ENCODE measurements at places on chromosomes 2 and 18.

DNA sequence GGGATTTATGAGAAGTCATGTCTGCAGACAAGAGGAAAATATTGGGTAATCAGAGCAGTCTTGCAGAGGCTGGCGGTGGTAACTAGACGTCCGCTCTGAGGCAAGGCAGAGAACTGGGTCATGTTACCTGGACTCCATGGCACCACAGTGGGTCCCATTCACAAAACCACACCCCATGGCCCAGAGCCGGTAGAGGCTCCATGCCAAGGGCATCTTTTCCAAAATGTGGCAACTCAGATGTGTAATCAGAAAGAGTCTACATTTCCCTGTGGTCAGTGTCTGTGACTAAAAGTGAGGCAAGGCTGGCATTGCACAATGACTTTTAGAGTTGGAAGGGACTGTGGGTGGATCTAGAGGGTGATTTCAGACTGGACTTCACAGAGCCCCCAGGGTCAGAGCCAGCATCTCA is 113.1 kb downstream of the MREG start:
- no peaks in the 10 kb centered on the region for H3K36me3 ChIP-seq
- H3K27me3 ChIP-seq = peaks cover 63% of the 10 kb centered on the region
- H3K4me1 ChIP-seq = peaks cover 3% of the 10 kb centered on the region
- no peak overlapping the region for H3K27ac ChIP-seq
- no peak for DNase-seq

GRCh38 chr2:49296107-49296867 is 142.0 kb upstream of the FSHR start:
- no peak overlapping the region for H3K27ac ChIP-seq
- no peak overlapping the region for H3K4me3 ChIP-seq
- no peaks in the 10 kb centered on the region for H3K36me3 ChIP-seq
- no peaks in the 10 kb centered on the region for H3K27me3 ChIP-seq
- H3K4me1 ChIP-seq = no peaks in the 10 kb centered on the region
- DNase-seq = no peak

GRCh38 chr2:185807351-185807750 is 68.7 kb downstream of the FSIP2 start:
- H3K27ac ChIP-seq = no peak overlapping the region
- H3K27me3 ChIP-seq = no peaks in the 10 kb centered on the region
- no peak for DNase-seq
- no peaks in the 10 kb centered on the region for H3K4me1 ChIP-seq
- H3K36me3 ChIP-seq = no peaks in the 10 kb centered on the region

DNA sequence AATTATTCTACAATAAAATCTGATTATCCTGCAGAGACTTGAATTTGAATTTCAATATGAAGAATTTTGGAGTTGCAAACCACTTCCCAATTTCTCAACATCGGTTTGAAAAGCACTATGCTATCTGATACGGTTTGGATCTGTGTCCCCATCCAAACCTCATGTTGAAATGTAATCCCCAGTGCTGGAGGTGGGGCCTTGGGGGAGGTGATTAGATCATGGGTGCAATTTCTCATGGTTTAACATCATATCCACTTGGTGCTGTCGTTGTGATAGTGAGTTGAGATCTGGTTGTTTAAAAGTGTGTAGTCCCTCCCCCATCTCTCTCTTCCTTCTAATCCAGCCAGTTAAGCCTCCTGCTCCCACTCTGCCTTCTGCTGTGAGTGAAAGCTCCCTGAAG is 205.7 kb downstream of the NBAS start:
- DNase-seq = no peak
- H3K27ac ChIP-seq = peak overlapping the region; percentile 45
- no peaks in the 10 kb centered on the region for H3K4me1 ChIP-seq
- no peak overlapping the region for H3K4me3 ChIP-seq

- H3K27me3 ChIP-seq = peaks cover 8% of the 10 kb centered on the region
- H3K4me3 ChIP-seq = no peak overlapping the region
- H3K36me3 ChIP-seq = no peaks in the 10 kb centered on the region
- H3K4me1 ChIP-seq = no peaks in the 10 kb centered on the region
These were observed 373.5 kb downstream of the EN1 start for GRCh38 chr2:118473846-118474540.

GRCh38 chr2:15076668-15077067 is 444.2 kb downstream of the LRATD1 start:
- H3K4me1 ChIP-seq = no peaks in the 10 kb centered on the region
- no peak for DNase-seq
- peaks cover 21% of the 10 kb centered on the region for H3K27me3 ChIP-seq
- H3K36me3 ChIP-seq = no peaks in the 10 kb centered on the region

GRCh38 chr2:69616755-69617154 is 26.8 kb downstream of the AAK1 start:
- H3K4me1 ChIP-seq = peaks cover 34% of the 10 kb centered on the region
- DNase-seq = no peak
- no peaks in the 10 kb centered on the region for H3K27me3 ChIP-seq
- H3K36me3 ChIP-seq = peaks cover 11% of the 10 kb centered on the region

DNA sequence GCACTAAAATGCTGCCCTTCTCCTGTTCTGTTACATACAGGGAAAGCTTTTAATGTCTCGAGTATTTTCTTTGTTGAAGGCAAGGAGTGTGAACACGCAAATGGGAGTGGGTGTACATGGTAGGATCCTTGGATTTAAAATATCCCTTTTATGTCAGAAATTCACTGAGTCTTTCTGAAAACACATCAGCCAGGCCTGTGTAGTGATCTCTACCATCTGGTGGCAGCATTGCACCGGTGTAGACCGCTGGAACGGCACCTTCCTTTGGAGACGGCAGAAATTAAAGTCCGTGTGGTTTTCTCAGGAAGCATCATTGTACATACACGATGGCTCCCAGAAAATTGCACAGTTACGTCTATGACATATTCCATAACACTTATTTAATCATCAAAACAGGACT is 515.8 kb downstream of the GALR1 start:
- no peak for DNase-seq
- peaks cover 11% of the 10 kb centered on the region for H3K27me3 ChIP-seq
- no peak overlapping the region for H3K27ac ChIP-seq
- no peak overlapping the region for H3K4me3 ChIP-seq

DNA sequence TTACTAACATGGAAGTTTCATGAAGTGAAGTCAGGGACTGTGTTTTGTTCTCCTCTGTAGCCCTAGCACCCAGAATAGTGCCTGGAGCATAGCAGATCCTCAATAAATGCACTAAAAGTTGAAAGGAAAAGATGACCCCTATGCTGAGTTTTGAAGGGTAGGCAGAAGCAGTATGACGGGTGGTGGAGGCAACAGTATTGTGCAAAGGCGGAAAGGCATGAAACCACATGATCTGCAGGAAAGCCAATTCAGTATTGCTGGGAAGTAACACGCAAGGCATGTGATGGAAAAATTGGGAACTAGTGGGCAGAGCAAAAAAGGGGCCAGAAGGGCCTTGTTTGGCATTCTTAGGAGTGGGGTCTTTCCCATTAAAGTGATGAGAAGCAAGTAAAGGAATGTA is 23.1 kb downstream of the DTNB start:
- peaks cover 5% of the 10 kb centered on the region for H3K36me3 ChIP-seq
- H3K27ac ChIP-seq = peak overlapping the region; percentile 9
- H3K4me3 ChIP-seq = no peak overlapping the region
- no peak for DNase-seq
- H3K27me3 ChIP-seq = no peaks in the 10 kb centered on the region

DNA sequence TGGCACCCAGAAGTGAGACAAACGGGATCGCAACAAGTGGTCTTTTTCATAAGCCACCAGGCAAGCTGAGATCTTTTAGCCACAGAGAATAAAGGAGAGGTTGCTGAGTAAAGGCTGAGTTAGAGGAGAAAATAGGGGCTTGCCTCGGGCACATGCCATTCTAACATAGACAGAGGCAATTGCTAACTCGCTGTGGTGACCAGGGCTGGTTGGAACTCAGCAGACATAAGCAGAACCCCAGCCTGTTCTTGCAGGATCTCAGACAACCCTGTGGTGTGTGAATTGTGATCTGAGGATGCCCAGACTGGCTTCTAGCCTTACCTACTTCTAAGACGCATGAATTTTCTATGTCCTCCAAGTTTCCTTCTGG is 300.2 kb downstream of the CDCA7 start:
- no peak for DNase-seq
- no peaks in the 10 kb centered on the region for H3K36me3 ChIP-seq
- H3K4me3 ChIP-seq = no peak overlapping the region
- peaks cover 38% of the 10 kb centered on the region for H3K27me3 ChIP-seq
- no peak overlapping the region for H3K27ac ChIP-seq

- H3K27ac ChIP-seq = no peak overlapping the region
- peaks cover 3% of the 10 kb centered on the region for H3K36me3 ChIP-seq
- DNase-seq = no peak
- no peak overlapping the region for H3K4me3 ChIP-seq
- no peaks in the 10 kb centered on the region for H3K27me3 ChIP-seq
These were observed 18.6 kb downstream of the PRKD3 start for GRCh38 chr2:37306024-37306423.

DNA sequence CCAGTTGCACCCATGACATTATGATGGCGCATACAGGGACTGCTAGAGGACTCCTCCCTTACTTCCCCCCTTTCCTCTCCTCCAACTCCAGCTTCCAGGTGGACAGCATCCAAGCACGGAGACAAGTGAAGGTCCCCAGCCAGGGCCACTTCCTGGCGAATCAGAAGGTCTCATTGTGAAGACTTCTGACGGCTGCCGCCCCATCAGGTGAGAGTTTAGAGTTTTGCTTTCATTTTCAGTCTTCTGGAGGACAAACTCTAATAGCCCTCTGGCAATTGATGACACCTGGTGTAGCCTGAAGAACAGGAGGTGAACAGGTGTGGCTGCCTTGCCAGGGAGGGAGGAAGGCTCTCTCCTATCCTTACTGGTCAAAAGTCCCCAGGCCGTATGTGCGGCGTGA is 77.3 kb upstream of the KCNH7 start:
- no peak overlapping the region for H3K4me3 ChIP-seq
- no peak for DNase-seq
- H3K27me3 ChIP-seq = no peaks in the 10 kb centered on the region

DNA sequence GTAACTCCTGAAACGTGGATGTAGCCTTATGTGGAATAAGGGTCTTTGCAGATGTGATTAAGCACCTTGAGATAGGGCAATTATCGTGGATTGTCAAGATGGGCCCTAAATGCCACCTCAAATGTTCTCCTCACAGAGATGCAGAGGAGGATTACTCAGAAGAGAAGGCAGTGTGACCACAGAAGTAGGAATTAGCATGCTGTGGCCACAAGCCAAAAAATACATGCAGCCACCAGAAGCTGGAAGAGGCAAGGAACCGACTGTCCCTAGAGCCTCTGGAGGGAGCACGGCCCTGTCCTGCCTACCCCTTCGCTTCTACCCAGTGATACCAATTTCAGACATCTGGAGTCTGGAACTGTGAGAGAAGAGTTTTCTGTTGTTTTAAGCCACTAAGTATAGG is 47.3 kb upstream of the MGAT5 start:
- no peaks in the 10 kb centered on the region for H3K36me3 ChIP-seq
- H3K4me1 ChIP-seq = peaks cover 10% of the 10 kb centered on the region
- H3K4me3 ChIP-seq = no peak overlapping the region
- H3K27ac ChIP-seq = no peak overlapping the region

DNA sequence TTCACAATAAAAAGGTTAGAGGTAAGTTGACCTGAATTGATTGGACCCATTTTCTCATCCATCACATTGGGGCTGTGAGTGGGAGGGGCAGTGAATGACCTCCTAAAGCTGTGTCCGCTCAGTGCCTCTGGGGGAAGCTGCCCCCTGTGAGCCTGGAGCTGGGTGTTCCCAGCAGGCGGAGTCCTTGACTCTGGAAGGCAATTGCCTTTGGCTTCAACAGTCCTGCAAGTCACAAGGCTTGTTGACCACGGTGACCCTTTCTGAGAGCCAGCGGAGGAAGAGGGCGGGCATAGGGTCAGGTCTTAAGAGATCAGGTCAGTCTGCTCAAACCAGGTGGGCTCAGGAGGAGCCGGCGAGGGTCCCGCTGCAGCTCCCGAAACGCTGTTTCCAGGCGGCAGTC is 1.1 kb upstream of the CIDEA start:
- no peak overlapping the region for H3K27ac ChIP-seq
- H3K36me3 ChIP-seq = no peaks in the 10 kb centered on the region
- no peak for DNase-seq
- H3K4me1 ChIP-seq = peaks cover 4% of the 10 kb centered on the region
- peaks cover 90% of the 10 kb centered on the region for H3K27me3 ChIP-seq

DNA sequence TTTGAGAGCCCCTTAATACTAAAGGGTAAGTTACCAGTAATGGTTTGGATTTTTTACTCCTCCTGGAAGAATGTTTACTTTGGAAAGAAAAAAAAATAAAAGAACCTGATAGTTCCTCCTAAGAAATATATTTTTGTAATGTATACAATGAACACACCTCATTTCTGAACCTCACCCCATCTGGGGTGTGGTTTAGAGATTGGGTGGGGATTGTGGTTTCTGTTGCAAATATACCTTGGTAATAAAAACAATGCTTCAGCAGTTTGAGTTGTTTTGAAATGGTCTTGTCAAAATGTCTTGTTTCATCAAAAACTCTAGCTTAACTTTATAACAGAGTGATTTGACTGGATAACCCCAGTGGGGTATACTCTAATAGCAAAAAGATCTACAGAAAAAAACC is 448.9 kb upstream of the MEIS1 start:
- H3K27me3 ChIP-seq = no peaks in the 10 kb centered on the region
- H3K27ac ChIP-seq = no peak overlapping the region
- no peak overlapping the region for H3K4me3 ChIP-seq

- H3K27me3 ChIP-seq = no peaks in the 10 kb centered on the region
- no peaks in the 10 kb centered on the region for H3K4me1 ChIP-seq
- no peak overlapping the region for H3K4me3 ChIP-seq
- H3K27ac ChIP-seq = no peak overlapping the region
- H3K36me3 ChIP-seq = no peaks in the 10 kb centered on the region
These were observed 122.7 kb upstream of the GCFC2 start for GRCh38 chr2:75833386-75833785.

- H3K27ac ChIP-seq = no peak overlapping the region
- no peak overlapping the region for H3K4me3 ChIP-seq
- no peaks in the 10 kb centered on the region for H3K4me1 ChIP-seq
- H3K27me3 ChIP-seq = no peaks in the 10 kb centered on the region
- no peaks in the 10 kb centered on the region for H3K36me3 ChIP-seq
These were observed 199.1 kb upstream of the CELF4 start for GRCh38 chr18:37764541-37765288.

GRCh38 chr2:28565720-28566295 is 69.9 kb downstream of the PLB1 start:
- no peaks in the 10 kb centered on the region for H3K27me3 ChIP-seq
- no peaks in the 10 kb centered on the region for H3K36me3 ChIP-seq
- H3K4me1 ChIP-seq = peaks cover 9% of the 10 kb centered on the region
- peak overlapping the region; percentile 86 for H3K4me3 ChIP-seq
